ENCODE measurements at places on chromosomes 3 and 15.

DNA sequence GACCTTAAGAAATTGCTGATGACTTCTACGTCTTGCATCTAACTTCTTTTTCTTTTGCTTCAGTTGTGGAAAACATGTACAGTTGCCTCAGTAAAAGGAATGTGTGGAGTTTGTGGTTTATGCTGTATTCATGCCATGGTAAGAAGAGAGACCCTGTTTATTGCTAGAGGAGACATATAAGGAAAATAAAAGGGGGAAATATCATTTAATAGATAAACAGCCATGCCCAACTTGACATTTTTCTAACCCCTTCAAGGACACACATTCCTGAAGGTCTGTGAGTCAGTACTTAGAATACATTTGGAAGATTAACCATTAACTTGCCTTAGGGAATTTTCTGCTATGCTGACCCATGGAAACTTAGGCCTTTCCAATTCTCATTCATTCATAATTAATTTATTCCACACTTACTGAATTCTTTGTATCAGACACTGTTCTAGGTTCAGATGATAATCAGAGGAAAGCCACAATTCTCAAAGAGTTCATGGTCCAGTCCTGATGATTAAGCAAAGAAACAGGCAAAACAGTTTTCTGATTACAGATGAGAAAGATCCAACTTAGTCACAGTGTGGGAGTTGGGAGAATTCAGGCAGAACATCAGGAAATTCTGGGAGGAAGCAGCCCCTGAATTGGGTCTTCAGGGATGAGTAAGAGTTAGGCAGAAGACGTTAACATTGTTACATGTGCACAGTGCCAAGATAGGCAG is 329.8 kb upstream of the RASGRP1 start:
- no peak for DNase-seq

DNA sequence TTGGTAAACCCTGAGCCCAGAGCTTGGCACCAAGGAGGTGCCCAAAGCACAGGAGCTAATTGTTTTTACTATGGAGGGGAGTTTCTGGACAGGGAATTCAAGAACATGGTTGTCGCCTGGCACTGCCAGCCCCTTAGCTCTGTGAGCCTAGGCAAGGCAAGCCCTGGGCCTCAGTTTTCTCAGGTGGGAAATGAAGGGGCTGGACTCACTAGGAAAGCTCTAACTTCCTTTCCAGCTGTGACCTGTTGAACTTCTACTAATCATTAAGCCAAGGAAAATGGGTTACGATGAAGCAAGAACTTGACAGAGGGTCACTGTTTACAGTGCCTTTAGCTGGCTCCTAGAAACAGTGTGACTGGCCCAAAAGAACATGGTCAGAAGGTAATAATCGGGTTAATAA is 277.2 kb downstream of the SHQ1 start:
- DNase-seq, result no peak

GRCh38 chr15:55879181-55879580 is 114.2 kb downstream of the NEDD4 start:
- DNase-seq, result no peak

DNA sequence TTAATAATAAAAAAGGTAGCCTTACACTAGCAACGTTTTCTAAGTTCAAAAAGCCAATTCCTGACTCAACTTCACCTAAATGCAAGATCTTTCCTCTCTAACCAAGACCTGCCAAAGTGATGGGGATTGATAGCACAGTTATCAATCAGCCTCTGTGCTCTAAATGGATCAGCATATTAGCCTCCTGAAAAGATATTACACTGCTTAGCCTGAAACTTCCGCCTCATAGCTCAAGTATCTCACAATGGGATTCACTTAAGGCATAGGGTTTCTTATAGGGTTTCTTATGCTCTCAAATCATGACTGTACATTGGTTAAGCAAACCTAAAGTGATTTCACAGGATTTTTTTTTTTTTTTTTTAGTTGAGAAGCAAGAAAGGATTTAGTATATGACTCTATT is 436 bp upstream of the SLC9A9 start:
- DNase-seq, result no peak

DNA sequence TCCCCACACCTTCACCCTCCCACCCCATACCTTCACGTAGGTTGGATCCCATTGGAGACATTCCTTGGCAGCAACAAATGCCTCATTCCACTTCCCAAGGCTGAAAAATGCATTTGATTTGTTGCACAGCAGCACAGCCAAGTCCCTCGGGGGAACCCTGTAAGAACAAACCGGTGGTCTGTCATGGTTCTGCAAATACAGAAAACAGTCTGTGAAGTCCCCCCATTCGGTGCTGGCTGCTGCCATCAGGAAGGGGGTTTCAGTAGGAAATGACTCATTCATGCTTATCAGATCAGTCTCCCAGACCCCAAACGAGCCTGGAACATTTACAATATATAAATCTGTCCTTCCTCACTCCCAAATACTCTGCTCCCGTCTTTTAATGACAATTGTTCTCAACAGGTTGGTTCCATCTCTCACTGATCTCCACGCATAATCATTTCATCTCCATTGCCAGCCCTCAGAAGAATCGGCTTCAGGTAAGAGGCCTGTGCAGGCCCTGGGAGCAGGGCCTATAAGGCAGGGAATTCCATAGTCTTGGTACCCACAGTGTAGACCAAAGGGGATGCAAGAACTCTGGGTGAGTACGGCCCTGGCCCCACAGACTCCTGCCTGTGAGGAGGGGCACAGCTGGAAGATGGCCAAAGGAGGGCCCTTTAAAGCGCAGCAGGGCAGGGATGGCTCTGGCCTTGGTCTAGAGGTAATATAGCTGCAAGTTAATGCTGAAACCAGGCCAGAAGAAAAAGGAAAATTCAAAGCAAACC is 41.6 kb downstream of the TRANK1 start:
- DNase-seq, result no peak

DNA sequence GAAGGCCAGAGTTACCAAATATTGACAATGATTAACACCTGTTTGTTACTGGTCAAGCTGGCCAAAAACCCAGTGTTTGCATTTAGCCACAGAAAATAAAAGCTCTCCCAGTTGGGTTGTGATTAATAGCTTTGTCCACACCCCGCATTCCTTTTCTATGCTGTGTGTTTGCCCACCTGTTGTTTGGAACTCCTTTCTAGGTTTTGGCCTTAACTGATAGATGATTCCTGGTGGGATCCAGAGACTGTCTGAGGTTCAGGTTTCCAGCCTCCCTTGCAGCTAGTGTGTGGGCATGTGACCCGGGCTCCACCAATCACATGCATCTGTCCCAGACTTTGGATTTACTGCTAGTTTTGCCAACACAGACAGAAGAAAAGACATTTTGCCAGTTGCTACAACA is 83.8 kb downstream of the PTPRG start:
- DNase-seq, result peak; percentile 23

DNA sequence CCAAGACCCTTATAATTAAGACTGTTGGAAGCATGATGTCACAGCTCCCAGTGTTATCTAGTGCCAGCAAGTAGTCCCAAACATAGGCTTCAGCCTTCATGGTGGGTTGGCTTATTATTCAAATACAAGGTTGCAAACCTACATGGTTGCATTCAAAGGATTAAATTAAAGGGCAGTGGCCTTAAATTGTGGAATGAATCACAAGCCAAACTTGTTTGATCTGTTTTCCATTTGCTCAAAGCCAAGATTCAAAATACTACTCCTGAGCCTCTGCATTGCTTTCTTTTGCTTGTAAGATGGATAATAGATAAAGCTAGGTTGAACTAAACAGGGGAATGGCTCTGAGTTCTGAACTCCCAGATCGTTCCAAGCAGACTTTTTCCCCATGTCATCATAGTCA is 52.4 kb upstream of the GNB4 start:
- no peak for DNase-seq

- DNase-seq, result no peak
Measured at GRCh38 chr3:73510334-73510733, 114.4 kb downstream of the PDZRN3 start.

DNA sequence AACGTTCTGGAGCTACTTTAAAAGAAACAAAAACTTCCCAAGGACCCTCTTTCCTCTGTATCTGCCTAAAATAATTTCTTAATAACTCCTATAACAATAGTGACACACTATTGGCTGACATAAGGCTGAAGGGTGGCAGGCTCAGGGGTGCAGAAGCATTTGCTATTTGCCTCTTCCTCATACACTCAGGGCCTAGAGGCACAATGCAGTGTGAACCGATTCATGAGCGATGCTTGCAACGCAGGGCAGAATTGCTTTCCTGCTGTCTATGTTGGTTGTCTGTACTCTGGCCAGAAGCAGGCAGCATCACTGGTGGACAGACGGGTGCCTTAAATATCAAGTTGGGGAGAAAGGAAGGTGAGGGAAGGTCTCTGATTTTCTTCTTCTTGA is 157.4 kb downstream of the AGBL1 start:
- DNase-seq, result no peak

DNA sequence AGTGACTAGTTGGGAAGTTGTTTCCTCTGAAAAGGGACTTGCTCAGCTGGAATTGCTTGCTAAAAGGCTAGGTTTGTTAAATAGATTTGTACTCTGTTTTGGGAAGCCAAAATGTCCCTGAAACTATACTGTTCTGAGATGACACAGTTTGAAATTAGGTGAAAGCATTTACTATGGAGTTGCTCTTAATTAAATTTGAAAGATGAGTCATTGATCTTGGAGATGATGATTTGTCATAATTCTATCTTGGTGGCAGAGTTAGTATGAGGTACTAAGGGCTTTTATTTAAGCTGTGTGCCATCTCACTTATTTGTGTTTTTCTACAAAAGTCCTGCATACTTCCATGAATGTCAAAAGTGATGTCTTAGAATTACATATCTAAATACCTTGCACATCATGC is 320.9 kb downstream of the PTPRG start:
- no peak for DNase-seq

- DNase-seq, result no peak
Measured at GRCh38 chr3:15428539-15428938, 1.1 kb downstream of the EAF1 start.

- no peak for DNase-seq
Measured at GRCh38 chr3:41301548-41301947, 102.2 kb downstream of the CTNNB1 start.

DNA sequence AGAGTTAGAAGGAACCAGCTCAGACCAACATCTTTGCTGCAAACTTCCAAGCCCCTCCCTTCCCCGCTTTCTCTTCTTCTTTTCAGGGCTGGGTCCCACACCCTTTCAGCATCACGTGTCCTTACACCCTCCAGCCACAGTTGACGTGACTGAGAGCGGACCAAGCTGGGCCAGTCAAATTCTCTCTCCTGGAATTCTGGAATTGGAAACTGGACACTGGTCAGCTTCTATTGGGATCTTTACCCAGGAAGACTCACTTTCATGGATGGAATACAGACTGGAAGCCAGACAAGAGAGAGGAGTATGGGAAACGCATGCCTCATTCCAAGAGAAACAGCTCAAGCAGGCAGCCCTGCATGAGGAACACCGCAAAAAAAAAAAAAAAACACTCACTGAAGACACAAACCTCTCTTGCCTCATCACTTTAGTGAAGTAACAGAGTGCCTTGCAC is 12.4 kb upstream of the TPM1 start:
- no peak for DNase-seq

DNA sequence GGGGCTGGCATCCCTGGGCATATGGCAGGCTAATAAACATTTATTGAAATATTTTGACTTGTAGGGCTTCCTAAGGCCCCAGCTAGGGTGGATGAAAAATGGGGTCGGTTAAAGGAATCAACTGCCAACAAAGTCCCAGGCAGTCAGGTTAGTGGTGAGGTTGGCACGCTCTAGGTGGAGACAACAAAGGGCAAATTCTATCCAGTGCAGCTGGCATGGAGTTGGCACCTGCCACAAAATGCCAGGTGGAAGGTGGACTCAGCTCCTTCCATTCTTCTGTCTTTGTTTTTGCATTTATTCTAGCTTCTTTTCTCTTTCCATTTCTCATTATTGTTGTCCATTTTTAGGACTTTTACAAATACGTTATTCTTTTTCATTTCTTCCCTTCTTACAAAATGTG is 31.0 kb downstream of the LCMT2 start:
- DNase-seq, result no peak

DNA sequence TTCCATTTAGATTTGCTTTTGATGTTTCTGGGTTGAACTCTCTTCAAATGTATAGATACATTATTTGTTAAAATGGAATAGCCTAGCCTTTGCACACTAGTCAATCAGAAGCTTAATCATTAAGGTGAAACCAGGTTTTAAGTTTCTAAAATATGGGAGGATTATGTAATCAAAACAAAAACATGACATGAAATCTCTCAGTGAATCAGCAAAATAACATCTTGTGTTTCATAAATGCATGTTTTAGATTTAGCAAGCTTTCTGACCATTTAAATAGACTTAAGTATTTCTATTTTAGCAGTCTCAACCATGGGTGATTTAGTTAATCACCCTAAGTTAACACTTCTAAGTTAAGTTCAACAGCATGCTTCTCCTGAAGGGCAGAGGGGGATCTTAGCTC is 11.3 kb downstream of the GTF2E1 start:
- DNase-seq, result no peak

DNA sequence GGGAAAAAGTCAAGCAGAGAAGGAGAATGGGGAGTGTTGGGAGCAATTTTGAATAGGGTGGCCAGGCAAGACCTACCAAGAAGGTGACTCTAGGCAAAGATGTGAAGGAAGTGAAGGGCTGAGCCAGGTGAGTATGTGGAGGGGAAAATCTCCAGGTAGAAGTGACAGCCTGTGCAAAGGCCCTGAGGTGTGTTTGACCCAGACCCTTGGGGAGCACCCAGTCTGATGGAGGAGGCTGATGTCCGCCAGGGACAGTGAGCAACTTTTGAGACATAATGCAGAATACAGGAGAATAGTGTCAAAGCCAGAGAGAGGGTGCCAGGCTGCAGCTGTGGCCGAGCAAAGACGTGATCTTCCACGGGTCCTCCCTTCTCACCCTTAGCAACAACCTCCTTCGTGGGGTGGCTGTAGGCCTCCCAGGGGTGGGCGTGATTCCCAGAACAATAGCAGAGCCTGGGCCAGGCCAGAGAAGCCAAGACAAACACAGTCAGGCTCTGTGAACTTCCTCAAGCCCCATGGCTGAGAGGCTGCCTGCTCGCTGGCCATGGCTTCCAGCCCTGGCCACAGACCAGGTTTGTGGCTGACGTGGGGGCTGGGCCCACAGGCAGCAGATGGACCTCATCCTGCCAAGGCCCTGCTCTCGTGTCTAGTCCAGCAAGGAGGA is 58.1 kb downstream of the SLC6A6 start:
- DNase-seq, result no peak

- DNase-seq, result no peak
Measured at GRCh38 chr15:40075298-40076044, 33.2 kb downstream of the BMF start.

- DNase-seq, result no peak
Measured at GRCh38 chr15:71914092-71914491, 103.7 kb downstream of the NR2E3 start.

DNA sequence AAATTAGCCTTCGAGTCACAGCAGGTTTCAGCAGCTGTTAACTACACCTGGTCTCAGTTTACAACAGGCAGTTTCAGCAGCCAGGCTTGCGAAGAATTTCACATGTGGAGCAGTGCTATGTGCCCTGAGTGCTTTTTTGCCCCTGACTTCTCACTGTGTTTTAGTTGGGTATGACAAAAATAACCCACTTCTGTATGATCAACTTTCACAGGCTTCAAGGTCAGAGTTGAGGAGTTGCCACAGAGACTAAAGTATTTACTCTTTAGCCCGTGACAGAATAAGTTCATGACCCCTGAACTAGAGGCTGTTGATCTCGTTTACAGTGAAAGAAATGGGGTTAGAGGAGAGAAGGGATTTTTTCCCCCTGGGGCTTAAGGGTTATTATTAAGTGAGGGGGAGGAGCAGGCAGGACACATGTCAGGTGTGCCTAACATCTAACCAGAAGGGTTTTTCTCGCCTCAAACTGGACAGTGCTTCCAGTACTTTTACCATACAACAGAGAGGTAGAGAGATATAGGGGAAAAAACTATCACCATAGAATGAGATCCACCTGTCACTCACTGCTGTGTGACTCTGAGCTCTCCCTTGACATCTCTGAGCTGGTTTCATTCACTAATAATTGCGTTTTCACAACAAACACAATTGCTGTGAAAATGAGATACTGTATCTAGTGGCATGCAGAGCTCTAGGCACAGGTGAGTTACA is 14.0 kb upstream of the TOPBP1 start:
- DNase-seq, result no peak
